ENCODE measurements at places on chromosomes 7 and 10. TPM values are rescaled to one million over a fixed set of nuclear protein-coding genes. Genes with fewer than 3 reads are reported as not detected.

LRRTM3 gene
- 0.16 TPM for total RNA-seq

- no peak for DNase-seq
Measured at GRCh38 chr10:95847007-95847406, 60.8 kb upstream of the CC2D2B start.

- DNase-seq = no peak
Measured at GRCh38 chr7:128928159-128928813, 9.4 kb upstream of the IRF5 start.

ARL4A gene
- total RNA-seq = 19.1 TPM

LRRC18 gene
- total RNA-seq = not detected

DNA sequence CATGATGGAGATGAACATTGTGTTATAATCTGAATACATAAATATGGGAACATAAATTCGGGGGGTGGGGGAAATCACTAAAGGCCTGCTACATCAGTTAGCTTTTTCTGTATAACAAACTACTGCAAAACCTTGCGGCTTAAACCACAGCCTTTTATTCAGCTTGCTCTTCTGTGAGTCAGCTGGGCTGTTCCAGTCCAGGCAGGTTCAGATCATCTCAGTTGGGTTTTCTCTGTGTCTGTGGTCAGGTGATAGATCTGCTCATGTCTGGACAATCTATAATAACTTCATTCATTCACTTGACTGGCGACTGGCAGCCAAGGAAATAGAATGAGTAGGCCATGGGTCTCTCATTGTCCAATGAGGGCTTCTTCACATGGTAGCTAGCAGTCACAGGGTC is 23.5 kb downstream of the HTR7 start:
- DNase-seq = no peak

- peak; percentile 68 for DNase-seq
Measured at GRCh38 chr7:27173511-27173955, 587 bp downstream of the HOXA10 start.

- no peak for DNase-seq
Measured at GRCh38 chr10:113496111-113497109, 56.4 kb upstream of the HABP2 start.

- peak; percentile 33 for DNase-seq
Measured at GRCh38 chr10:6033954-6034353, 28.2 kb downstream of the IL2RA start.

DNA sequence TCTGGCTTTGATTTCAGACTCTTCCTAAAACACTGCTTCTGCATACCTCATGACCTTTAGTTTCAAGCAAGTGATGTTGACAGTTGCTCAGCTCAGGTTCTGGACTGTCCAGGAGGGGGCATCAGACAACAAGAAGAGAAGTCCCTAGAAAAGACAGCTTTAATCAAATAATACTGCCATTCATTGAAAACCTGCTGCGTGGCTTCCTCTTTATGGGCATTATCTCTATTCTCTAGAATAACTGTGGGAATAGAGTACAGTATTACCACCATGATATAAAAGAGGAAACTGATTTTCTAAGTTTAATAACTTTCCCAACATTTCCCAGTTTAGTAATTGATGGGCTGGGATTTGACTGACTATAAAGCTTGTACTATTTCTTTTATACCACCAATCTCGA is 170.4 kb downstream of the SNX13 start:
- peak; percentile 89 for DNase-seq

DNA sequence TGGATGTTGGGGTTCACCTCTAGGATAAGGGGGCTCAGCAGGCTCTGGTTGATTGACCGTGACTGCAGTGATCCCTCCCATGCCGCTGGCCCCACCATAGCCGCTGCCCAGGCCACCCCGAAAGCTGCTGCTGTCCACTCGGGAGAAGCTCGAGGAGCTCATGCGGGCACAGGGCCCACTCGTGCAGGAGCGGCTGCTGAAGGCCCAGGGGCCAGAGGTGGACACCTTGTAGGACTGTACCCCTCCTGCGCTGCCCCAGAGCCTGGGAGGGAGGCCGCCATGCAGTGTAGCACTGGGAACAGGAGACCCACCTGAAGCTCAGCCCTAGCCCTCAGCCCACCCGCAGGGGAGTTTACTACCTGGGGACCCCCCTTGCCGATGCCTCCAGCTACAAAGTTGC is 70.0 kb downstream of the CHRM2 start:
- no peak for DNase-seq

DNA sequence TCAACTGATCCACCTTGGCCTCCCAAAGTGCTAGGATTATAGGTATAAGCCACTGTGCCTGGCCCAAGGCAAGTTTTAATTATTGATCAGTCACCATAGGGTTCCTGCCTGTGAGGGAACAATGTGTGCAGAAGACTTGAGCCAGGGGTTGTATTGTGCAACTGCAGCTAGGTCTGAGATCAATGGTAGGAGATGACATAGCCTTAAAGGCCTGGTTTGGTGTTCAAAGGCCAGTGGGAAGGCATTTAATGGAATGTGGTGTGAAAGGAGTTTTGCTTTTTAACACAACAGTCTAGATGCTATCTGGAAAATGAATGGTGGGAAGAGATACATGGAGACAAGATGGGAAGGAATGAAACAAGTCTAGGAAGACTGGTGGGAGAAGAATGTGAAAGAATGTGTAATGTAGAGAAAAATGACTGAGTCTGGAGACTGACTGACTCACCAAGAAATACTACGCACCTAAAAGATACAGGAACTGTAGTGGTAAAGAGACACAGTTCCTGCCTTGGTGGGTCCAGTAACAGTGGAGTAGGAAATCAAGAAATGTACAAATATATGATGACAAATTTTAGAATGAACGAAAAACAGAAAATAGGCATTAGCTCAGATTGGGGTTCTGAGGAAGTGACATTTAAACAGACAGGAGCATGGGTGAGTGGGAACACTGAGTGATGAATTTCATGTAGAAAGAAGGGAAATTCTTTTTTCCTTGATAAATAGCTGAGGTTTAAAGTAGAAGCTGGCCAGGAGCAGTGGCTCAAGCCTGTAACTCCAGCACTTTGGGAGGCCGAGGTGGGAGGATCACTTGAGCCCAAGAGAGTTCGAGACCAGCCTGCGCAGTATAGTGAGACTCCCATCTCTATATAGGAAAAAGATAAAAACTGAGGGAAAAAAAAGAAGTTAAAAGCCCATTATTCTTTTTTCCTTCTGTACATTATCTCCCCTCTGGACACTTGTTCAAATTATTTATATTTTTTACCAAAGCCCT is 9.4 kb downstream of the HNRNPF start:
- no peak for DNase-seq

CTNNA3 gene
- total RNA-seq = 3.2 TPM

DNA sequence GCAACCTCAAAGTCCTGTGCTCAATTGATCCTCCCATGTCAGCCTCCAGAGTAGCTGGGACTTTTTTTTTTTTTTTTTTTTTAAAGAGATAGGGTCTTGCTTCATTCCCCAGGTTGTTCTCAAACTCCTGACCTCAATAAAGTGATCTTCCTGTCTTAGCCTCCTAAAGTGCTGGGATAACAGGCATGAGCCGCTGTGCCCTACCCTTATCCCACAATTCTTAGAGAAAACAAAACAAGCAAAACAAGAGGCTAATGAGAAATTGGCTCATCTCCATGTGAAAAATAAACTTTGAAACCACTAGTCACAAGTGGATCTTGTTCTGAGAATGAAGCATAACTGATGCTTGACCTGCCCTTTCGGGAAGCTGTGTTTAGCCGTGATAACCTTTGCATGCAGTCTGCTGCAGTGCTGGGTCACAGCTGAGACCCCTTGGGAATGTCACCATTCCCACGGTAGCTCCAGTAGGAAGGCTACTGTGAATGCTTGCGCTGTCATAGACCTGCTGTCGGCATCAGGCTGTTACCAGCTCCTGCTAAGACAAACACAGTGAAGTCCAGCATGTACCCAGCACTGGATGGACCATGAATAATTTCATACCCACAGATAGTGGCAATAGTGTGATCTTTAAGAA is 290.7 kb upstream of the KIAA1217 start:
- DNase-seq = no peak

Measured in endodermal cell (in vitro differentiated cells).